ENCODE measurements at places on chromosomes 12 and 14.

GRCh38 chr12:130097798-130098255 lies 64.4 kb upstream of the FZD10 start:
- no peak for DNase-seq

- DNase-seq = no peak
These were observed 5.0 kb upstream of the LRRK2 start for GRCh38 chr12:40219760-40220159.

DNA sequence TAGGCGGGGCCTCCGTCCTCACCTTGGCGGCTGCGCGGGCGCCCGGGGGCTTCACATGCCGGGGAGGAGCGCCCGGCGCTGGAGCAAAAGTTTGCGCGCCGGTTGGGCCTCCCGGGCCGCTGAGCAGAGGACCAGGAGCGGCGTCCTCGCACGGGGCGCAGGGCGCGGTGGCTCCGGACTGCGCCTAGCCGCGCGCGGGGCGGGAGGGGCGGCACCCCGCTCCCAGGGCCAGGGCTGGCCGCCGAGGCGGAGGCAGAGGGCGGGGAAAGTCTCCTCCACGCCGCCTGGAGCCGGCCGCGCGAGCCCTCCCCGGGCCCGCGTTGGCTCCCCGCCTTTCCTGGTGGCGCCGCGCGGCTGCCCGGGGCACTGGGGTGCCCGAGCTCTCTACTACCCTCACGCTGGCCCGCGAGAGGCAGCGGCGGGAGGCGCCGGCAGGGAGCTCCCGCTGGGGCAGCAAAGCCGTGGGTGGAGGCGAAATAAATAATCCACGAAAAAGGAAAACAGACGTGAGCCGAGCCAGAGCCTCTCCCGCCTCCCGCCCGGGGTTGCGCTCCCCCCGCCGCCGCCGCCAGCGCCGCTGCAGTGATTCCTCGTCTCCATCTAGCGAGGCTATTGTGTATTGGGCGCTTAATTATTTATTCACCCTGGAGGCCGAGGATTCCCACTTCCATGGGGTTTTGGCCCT lies 400 bp upstream of the PRIMA1 start:
- DNase-seq = no peak

- DNase-seq = no peak
These were observed 1.8 kb downstream of the SPSB2 start for GRCh38 chr12:6871052-6871957.

- no peak for DNase-seq
These were observed 256.8 kb upstream of the DDHD1 start for GRCh38 chr14:53409969-53410368.

DNA sequence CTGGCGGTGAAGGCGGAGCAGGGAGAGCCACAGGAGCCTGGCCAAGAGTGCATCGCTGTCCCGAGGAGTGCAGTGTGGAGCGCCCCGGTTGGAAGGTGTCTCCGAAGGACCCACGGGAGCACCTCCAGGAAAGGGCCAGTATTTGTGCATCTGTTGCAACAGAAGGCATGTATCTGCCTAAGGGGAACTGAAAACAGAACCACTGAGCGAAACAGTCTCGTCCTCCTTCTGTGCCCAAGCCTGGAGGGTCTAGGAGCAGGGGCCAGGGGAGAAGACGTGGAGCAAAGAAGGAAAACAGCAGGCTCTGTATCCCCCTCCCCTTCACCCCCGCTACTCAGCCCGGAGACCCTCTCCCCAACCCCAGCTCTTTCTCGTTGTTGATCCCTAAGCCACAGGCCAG lies 5.3 kb upstream of the LRRC10 start:
- no peak for DNase-seq

DNA sequence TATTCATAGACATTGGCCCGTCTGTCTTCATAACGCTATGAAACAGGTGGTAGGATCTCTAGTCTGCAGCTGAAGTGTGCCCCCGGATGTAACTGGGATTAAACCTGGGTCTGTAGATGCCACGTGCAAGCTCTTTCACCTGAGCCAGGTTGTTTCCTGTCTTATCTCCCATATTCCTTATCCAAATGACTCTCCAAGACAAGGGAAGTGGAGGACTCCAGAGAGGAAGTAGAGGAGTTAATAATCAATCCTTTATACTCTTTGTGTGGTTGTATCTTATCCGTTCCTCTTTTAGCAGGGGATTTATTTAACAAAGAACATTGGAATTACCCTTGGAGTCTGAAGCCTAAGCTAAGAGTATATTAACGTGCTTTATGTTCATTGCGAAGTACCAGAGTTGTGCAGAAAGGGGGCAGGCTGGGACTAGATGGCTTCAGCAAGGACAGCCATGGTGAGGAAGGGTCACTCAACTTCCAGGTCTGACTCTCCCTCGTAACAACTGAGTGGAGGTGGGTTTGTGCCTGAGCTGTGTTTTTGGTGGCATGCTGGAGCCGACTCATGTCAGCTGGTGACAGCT lies 82.8 kb downstream of the RIN3 start:
- DNase-seq = no peak

DNA sequence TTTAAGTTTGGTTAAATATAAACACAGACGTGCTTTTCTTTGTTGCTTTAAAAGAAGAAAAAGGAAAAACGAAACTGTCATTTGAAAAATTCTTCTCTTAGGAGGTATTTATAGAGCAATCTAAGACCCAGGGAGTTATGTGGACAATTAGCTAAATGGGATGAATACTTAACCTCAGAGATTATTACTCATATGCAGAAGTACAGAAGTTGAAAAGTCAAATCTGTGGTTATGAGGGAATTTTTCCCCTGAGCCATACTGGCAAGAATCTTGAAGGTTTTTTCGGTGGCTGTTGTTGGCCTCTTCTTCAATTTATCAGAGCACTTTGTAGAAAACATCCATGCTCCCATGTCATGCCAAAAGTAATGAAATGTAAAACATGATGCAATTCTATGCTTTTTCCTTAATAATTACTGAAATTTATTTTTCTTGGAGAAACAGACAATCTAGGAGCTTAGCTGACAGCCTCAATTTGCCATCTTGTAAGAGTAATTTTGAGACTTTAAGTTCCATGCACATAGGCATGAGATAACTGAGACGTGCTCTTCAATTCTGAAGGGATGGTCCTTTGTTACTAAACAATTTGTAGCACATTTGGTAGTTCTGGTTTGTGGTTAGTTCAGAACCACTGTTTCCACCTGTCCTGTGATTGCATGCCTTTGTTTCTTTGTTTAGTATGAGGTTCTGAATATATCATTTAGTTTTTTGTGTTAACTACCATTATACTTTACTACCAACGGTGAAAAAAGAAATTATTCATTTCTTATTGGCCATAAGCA lies 126.6 kb downstream of the BCAT1 start:
- no peak for DNase-seq

DNA sequence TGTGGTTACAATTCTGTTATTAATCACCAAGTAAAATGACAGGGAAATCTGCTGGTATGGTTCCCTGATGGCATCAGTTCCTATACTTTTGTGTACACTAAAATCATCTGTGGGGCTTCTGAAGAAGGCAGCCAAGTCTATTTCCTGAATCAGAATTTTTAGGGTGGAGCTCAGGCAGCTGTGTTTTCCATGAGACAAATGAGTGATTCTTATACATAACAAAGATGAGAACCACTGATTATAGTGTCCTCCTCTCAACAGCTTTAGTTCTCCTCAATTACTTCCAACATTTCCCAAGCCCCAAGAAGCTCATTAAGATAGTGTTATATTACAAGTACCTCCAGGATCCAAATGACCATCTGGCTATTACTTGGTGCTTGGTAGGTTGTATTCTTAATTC lies 64.5 kb upstream of the USP44 start:
- DNase-seq = no peak

GRCh38 chr12:111024205-111024801 lies 103.9 kb upstream of the MYL2 start:
- no peak for DNase-seq

GRCh38 chr12:119036878-119037825 lies 55.8 kb downstream of the SRRM4 start:
- DNase-seq = no peak

DNA sequence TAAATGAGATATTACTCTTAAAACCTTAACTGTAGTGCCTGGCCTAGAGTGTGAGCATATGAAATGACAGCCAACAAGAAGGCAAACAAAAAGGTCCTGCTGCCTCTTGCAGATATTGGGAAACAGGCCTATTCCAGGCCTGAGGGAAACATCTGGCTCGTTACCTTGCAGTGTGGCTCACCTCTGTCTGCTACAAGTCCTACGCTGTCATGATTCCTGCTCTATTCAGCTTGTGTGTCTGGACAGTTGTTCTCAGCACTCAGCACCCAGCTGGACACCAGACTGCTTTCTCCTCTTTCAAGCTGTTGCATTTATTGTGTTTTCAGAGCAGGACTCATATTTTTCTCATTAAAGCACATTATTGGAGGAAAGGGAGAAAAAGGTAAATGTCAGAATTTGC lies 113.5 kb downstream of the TMTC2 start:
- DNase-seq = no peak

- DNase-seq = no peak
These were observed 75.5 kb upstream of the DCD start for GRCh38 chr12:54723379-54724256.

GRCh38 chr14:52048116-52048515 lies 20.7 kb downstream of the NID2 start:
- no peak for DNase-seq

DNA sequence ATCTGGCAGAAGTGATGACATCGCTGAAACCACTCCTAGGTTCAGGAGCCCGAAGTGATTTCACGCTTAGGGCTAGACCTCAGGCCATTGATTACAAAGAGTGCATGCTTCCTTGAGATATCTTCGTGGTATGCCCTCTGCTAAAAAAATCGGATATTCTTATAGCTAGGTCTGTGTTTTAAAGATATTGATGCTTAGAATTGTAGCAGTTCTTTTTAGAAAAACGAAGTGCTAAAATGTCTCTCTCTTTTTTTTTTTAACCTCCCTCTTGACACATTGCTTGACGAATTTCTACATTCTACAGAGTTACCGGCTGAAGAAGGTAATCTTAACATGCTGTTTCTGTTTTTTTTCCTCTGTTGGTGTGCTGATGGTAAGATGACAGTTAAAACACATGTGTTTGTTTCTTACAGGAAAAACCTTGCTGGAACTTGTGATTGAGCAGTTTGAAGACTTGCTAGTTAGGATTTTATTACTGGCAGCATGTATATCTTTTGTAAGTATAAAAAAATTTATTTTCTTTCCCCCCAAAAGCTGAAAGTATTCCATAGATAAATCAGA lies 1.3 kb downstream of the ATP2A2 start:
- no peak for DNase-seq

DNA sequence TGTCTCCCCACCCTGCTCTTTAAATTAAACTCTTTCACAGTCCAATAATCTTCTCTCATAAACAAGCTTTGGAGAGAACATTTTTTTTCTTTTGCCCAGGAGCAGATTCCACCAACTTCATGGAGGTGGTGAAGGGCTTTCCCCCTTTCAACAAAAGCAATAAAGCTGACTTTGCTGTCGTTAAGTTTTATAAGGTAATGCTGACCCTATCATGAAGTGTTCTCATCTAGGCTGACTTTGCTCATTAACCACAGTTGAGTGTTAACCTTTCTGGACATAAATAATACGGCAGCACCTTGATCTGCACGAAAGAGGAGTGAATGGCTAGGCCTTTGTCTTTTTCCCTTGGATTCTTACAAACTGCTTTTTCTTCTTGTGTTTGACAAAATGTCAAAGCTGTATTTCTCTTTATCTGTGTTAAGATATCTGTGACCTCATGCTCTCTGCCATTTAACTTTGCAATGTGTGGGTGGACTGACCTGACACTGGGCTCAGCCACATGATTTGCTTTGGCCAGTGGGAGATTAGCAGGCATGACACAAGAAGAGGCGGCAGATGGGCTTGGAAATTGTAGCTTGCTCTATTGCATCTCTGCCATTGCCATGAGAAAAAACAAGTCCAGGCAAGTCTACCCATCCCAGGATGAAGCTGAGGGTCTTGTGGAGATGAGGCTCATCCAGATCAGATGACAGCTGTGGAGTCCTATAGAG lies 470.9 kb upstream of the CCDC196 start:
- no peak for DNase-seq

- no peak for DNase-seq
These were observed 72.4 kb downstream of the IFT43 start for GRCh38 chr14:76057914-76058313.

GRCh38 chr12:18267427-18268099 lies 6.2 kb downstream of the PIK3C2G start:
- no peak for DNase-seq

GRCh38 chr12:14264316-14264715 lies 101.2 kb upstream of the ATF7IP start:
- no peak for DNase-seq

- DNase-seq = no peak
These were observed 10.3 kb downstream of the TBPL2 start for GRCh38 chr14:55430024-55430690.
